Activated CD4-positive, alpha-beta T cell treated with anti-CD3 and anti-CD28 coated beads, Interleukin-2, amount 10 ng/mL, durations not matched to agents 24 days and 14 days (primary cell): ENCODE measurements at places on chromosomes 16 and 17. TPM values are rescaled to one million over a fixed set of nuclear protein-coding genes. Genes with fewer than 3 reads are reported as not detected.

NPB gene
- total RNA-seq: 0.30 and 0.40 TPM in 2 replicates

DNAAF1 gene
- not detected in 2 replicates for total RNA-seq

GNGT2 gene
- 18.2 and 19.5 TPM in 2 replicates for total RNA-seq

MT1F gene
- 4.2 and 6.7 TPM in 2 replicates for total RNA-seq

UNC119 gene
- 59.8 and 60.2 TPM in 2 replicates for total RNA-seq
